SJCRH30 (cell line): ENCODE measurements at places on chromosomes 2 and 18.

DNA sequence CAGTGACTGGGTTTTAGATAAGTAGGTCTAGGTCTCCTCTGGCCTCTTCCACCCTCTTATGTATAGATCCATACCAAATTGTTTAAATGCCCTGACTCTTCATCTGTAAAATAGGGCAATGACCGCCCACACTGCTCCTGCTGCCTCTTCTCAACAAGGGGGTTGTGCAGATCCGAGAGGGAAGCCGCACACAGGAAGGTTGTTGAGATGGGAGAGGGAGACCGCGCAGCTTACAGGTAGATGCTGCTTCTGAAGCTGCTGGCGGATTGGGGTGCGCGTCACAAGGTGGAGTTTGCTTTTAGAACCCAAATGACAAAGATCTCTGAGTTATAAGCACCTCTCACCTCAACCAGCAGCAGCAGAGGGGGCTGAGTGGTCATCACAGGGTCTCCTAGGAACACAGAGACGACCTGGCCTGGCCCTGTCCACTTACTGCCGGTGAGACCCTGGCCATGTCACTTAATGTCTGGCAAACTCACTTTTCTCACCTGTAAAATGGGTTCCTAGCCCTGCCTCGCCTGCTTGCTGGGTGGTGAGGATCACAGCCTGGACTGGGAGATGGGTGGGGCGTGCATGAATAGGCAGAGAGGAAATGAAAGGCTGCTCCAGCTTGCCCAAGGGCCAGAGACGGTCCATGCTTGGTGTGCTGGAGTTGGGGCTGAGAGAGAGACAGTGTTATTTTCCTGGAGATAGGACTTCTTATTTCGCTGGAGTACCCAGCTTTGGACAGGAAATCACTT, 251.3 kb downstream of the EIPR1 start:
- no peaks in the 10 kb centered on the region for H3K27me3 ChIP-seq
- peak; percentile 41 for DNase-seq
- peak overlapping the region; percentile 52 for H3K4me3 ChIP-seq
- no peaks in the 10 kb centered on the region for H3K36me3 ChIP-seq
- peak overlapping the region; percentile 92 for H3K27ac ChIP-seq

GRCh38 chr2:228522276-228522675, 340.8 kb upstream of the SPHKAP start:
- H3K4me3 ChIP-seq: no peak overlapping the region
- H3K27me3 ChIP-seq: no peaks in the 10 kb centered on the region
- peaks cover 12% of the 10 kb centered on the region for H3K4me1 ChIP-seq
- H3K27ac ChIP-seq: no peak overlapping the region

DNA sequence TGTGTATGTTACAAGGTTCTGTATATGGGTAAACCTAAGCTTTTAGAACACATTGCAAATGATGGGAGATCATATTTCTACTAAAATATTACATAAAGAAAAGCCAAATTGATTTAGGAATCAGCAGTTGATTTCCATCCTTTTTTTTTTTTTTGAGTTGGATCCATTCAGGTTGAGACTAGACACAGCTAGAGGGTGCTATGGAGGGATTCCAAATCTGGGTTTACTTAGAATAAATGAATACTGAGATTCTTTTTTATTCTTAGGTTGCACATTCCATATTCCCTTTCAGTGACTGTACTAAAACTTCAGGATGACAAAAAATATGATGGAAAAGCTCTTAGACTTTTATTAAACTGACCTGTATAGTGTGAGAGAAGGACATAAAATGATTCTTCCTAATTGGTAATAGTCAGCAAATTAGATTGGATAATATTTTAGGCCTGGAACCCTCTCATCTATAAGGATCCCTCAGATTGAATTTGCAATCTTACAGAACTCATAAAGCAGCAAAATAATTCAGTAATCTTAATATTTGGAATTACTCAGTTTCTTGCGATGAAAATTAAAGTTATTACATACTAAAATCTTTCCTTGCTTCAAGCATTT, 183.3 kb upstream of the SESTD1 start:
- no peak overlapping the region for H3K27ac ChIP-seq
- no peak for DNase-seq
- H3K4me1 ChIP-seq: no peaks in the 10 kb centered on the region
- no peak overlapping the region for H3K4me3 ChIP-seq
- H3K27me3 ChIP-seq: no peaks in the 10 kb centered on the region

- no peak overlapping the region for H3K27ac ChIP-seq
- no peaks in the 10 kb centered on the region for H3K4me1 ChIP-seq
- DNase-seq: no peak
- H3K27me3 ChIP-seq: no peaks in the 10 kb centered on the region
- no peaks in the 10 kb centered on the region for H3K36me3 ChIP-seq
- H3K4me3 ChIP-seq: no peak overlapping the region
Observed at GRCh38 chr2:232980683-232981082, 32.4 kb downstream of the NGEF start.

- no peaks in the 10 kb centered on the region for H3K27me3 ChIP-seq
- H3K4me1 ChIP-seq: no peaks in the 10 kb centered on the region
- H3K4me3 ChIP-seq: no peak overlapping the region
- H3K36me3 ChIP-seq: no peaks in the 10 kb centered on the region
- no peak for DNase-seq
Observed at GRCh38 chr2:186466743-186467142, 19.3 kb upstream of the ZC3H15 start.

DNA sequence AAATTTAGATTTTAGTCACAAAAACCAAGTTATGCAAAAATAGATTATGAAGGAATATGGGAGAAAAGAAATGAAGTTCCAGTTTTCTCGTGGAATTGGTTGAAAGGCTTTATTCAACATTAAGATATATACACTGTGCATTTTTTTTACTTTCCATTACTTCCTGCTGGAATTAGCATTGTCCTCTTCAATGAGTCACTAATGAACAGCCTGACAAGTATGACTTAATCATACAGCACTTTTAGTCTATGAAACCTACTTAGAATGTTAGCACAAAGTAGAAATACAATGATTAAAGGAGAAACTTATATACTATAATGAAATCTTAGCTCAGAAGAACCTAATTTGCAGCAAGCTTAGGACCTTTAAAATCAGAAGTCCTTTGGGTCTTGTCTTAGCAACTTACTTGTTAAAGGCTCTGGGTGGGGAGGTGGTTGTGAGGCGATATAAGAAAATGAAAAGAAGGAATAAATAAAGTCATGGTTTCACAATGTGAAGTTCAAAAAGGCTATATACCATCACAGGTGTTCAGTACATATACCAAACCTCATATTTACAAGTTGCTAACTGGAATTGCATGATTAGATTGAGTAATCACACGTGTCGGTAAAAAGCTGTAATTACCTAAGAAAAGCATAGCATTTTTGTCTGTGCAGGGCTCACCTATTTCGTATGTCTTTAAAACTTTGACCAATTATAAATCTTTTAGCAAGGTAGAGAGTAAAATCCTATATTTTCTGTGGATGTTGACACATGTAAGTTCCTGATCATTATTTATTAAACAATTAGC, 236.8 kb downstream of the CAMKMT start:
- H3K27ac ChIP-seq: no peak overlapping the region
- no peak for DNase-seq
- H3K4me3 ChIP-seq: no peak overlapping the region
- no peaks in the 10 kb centered on the region for H3K36me3 ChIP-seq
- H3K4me1 ChIP-seq: peaks cover 8% of the 10 kb centered on the region

GRCh38 chr2:143564419-143564818, 435.2 kb downstream of the ARHGAP15 start:
- no peaks in the 10 kb centered on the region for H3K36me3 ChIP-seq
- H3K4me1 ChIP-seq: no peaks in the 10 kb centered on the region
- no peak overlapping the region for H3K4me3 ChIP-seq
- H3K27ac ChIP-seq: no peak overlapping the region
- no peaks in the 10 kb centered on the region for H3K27me3 ChIP-seq
- DNase-seq: no peak

DNA sequence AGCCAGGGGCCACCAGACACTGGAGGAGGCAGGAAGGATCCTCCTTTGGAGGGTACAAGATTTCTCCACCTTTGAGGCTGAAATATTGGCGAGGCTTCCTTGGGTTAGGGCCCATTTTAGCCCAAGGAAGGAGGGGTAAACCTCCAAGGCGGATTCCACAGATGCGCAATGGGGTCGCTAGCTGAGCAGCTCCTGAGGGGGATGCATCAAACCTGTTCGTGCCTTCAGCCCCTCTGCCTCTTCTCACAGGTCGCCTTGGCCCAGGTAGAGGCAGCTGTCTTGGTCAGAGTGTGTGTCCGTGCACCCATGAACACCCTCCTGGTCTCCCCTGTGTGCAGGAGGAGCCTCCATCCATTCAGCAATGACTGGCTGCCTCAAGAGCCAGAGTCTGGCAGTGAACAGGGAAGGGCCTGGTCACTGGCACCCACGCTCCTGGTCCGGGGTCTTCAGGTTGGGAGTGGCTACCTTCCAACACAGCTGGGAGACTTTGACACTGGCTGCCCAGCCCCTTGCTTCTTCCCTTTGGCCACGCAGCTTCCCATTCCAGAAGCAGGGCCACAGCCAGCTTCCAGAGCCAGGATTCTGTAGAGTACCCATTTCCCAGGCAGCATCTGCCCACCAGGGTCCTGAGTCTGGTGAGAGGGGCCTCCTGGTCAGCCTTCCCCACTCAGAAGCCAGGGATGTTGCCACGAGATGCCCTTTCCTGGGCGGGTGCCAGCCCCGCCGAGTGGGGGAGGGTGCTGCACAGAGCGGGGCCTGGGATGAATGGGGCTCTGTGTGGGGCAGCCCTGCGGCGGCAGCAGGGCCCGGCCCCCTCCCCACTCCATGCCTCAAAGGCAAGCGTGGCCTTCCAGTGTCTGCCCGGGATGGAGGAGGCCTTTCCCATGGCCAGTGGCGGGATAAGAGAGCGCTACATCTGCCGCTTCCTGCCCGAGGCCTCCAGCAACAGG, 95.8 kb upstream of the GPC1 start:
- peaks cover 7% of the 10 kb centered on the region for H3K4me1 ChIP-seq
- peak; percentile 27 for DNase-seq
- H3K27me3 ChIP-seq: no peaks in the 10 kb centered on the region
- H3K27ac ChIP-seq: no peak overlapping the region
- no peak overlapping the region for H3K4me3 ChIP-seq

DNA sequence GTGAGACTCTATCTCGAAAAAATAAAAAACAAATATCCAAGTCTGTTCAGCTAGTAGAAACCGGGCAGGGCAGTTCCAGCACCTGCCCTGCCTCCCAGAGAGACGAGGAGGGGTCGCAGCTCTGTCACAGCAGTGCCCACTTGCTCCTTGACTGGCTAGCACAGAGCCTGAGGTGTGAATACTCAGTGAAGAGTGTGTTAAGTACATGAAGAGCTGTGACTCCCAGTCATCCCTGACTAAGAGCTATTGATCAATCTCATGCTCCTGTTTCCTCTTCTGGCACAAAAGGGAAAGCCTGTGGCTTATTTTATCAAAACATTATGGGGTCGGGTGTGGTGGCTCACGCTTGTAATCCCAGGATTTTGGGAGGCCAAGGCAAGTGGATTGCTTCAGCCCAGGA, 83.0 kb upstream of the FZD7 start:
- no peak overlapping the region for H3K27ac ChIP-seq
- no peak overlapping the region for H3K4me3 ChIP-seq
- H3K27me3 ChIP-seq: no peaks in the 10 kb centered on the region
- no peaks in the 10 kb centered on the region for H3K36me3 ChIP-seq

- no peak for DNase-seq
- H3K4me3 ChIP-seq: no peak overlapping the region
- no peak overlapping the region for H3K27ac ChIP-seq
- no peaks in the 10 kb centered on the region for H3K4me1 ChIP-seq
- no peaks in the 10 kb centered on the region for H3K27me3 ChIP-seq
Observed at GRCh38 chr18:13214609-13215008, 4.0 kb upstream of the LDLRAD4 start.

GRCh38 chr2:143162123-143162837, 33.1 kb downstream of the ARHGAP15 start:
- H3K4me3 ChIP-seq: no peak overlapping the region
- H3K27me3 ChIP-seq: no peaks in the 10 kb centered on the region
- H3K4me1 ChIP-seq: no peaks in the 10 kb centered on the region
- H3K27ac ChIP-seq: no peak overlapping the region
- no peaks in the 10 kb centered on the region for H3K36me3 ChIP-seq

GRCh38 chr2:61423714-61424113, 47.2 kb downstream of the USP34 start:
- no peaks in the 10 kb centered on the region for H3K4me1 ChIP-seq
- DNase-seq: no peak
- H3K4me3 ChIP-seq: no peak overlapping the region
- H3K36me3 ChIP-seq: peaks cover 8% of the 10 kb centered on the region; the same call in 1 of the 2 replicates
- H3K27me3 ChIP-seq: no peaks in the 10 kb centered on the region

DNA sequence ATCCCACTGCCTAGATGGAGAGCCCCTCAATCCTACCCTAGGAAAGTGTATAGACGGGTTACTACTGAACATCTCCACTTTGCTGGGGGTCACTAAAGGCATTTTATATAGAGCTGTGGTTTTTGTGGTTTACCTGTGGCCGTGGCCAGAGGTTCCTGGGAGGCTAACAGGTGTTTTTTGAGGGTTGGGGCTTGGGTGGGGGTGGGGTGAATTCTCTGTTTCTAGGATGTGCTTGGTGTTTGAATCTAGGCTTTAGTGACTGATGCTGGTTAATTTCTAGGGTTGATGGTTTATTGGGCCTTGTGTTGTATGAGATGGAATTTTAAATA, 7.7 kb downstream of the HOXD8 start:
- H3K27me3 ChIP-seq: no peaks in the 10 kb centered on the region
- no peak overlapping the region for H3K27ac ChIP-seq
- no peak for DNase-seq
- peaks cover 11% of the 10 kb centered on the region; the same call in 1 of the 2 replicates for H3K4me1 ChIP-seq
- H3K36me3 ChIP-seq: no peaks in the 10 kb centered on the region

- no peak overlapping the region for H3K4me3 ChIP-seq
- H3K4me1 ChIP-seq: no peaks in the 10 kb centered on the region
- no peaks in the 10 kb centered on the region for H3K36me3 ChIP-seq
- no peak overlapping the region for H3K27ac ChIP-seq
- no peaks in the 10 kb centered on the region for H3K27me3 ChIP-seq
Observed at GRCh38 chr18:32048507-32049091, 30.0 kb downstream of the RNF125 start.

DNA sequence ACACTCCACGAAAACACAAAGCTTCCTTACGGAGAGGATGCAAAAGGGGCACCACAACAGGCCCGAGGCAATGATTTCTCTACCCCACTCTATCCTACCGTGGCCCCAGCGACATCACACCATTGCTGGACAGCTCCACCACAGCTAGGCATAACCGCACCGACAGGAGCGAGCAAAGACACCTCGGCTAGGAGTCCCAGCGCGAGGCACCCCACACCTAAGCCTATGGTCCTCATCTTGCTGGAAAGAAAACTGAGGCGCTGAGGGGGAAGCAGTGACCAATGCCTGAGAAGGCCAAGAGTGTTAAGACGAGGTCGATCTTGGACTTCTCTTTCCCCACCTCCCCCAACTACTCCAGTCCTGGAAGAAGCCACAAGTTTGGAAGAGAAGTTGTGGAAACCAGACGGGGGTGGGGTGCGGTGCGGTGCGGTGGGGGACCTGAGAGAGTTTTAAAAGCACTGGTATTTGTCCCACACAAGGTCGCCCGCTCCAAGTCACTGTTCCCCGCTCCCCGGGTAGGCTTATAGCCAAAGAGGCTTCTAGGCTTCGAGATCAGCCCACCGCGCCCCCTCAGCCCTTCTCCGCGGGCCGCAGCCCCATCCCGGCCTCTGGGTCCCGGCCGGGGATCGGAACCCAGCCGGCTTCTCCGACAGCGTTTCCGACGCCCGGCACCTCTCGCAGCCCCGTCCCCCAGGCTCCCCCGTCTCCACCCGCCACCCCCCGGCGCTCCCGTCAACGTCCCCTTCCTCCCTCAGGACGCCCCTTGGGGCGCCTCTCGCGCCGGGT, 766 bp downstream of the PDE6D start:
- H3K4me1 ChIP-seq: peaks cover 6% of the 10 kb centered on the region; the same call in 1 of the 2 replicates
- H3K4me3 ChIP-seq: peak overlapping the region; percentile 91
- H3K27ac ChIP-seq: no peak overlapping the region; the same call in 1 of the 2 replicates
- DNase-seq: peak; percentile 39
- no peaks in the 10 kb centered on the region for H3K36me3 ChIP-seq

- peaks cover 11% of the 10 kb centered on the region; the same call in 1 of the 2 replicates for H3K36me3 ChIP-seq
- no peaks in the 10 kb centered on the region for H3K4me1 ChIP-seq
- H3K27ac ChIP-seq: no peak overlapping the region
Observed at GRCh38 chr2:68225119-68225632, 27.2 kb downstream of the PPP3R1 start.
